ENCODE measurements at places on chromosomes 7 and 10.

- H3K36me3 ChIP-seq: no peaks in the 10 kb centered on the region
- no peaks in the 10 kb centered on the region for H3K4me1 ChIP-seq
- H3K27ac ChIP-seq: no peak overlapping the region
- no peak for DNase-seq
- H3K4me3 ChIP-seq: no peak overlapping the region
Measured at GRCh38 chr10:78170026-78170475, 136.4 kb downstream of the RPS24 start.

- peaks cover 12% of the 10 kb centered on the region for H3K36me3 ChIP-seq
- H3K4me3 ChIP-seq: peak overlapping the region; percentile 75
- peaks cover 19% of the 10 kb centered on the region for H3K4me1 ChIP-seq
- peak; percentile 80 for DNase-seq
Measured at GRCh38 chr7:155296788-155297516, 726 bp upstream of the INSIG1 start.

DNA sequence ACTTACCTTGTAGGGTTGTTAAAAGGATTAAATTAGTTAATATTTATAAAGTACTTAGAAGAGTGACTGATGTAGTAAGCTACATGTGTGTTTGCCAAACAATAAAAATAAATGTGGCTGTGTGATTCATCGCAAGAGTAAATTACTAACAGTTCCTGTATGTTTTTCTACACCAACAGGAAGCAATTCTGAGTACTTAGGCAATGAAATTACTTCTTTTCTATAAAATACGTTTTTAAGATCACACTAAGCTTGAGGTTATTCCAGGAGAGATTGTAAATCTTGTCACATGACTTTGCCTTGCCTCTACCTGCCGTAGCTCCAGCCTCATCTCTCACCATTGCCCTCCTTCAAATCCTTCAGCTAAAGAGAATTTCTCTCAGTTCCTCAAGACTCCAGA, 18.1 kb upstream of the GSTK1 start:
- peaks cover 9% of the 10 kb centered on the region for H3K4me1 ChIP-seq
- H3K27ac ChIP-seq: no peak overlapping the region
- H3K36me3 ChIP-seq: no peaks in the 10 kb centered on the region
- H3K4me3 ChIP-seq: no peak overlapping the region
- no peaks in the 10 kb centered on the region for H3K27me3 ChIP-seq
- DNase-seq: no peak

- H3K4me3 ChIP-seq: no peak overlapping the region
- no peak for DNase-seq
- H3K4me1 ChIP-seq: no peaks in the 10 kb centered on the region
Measured at GRCh38 chr10:28320799-28321198, 17.9 kb upstream of the MPP7 start.

- no peaks in the 10 kb centered on the region for H3K27me3 ChIP-seq
- H3K27ac ChIP-seq: no peak overlapping the region
- DNase-seq: no peak
- no peaks in the 10 kb centered on the region for H3K4me1 ChIP-seq
Measured at GRCh38 chr10:109961174-109962001, 38.1 kb upstream of the XPNPEP1 start.

DNA sequence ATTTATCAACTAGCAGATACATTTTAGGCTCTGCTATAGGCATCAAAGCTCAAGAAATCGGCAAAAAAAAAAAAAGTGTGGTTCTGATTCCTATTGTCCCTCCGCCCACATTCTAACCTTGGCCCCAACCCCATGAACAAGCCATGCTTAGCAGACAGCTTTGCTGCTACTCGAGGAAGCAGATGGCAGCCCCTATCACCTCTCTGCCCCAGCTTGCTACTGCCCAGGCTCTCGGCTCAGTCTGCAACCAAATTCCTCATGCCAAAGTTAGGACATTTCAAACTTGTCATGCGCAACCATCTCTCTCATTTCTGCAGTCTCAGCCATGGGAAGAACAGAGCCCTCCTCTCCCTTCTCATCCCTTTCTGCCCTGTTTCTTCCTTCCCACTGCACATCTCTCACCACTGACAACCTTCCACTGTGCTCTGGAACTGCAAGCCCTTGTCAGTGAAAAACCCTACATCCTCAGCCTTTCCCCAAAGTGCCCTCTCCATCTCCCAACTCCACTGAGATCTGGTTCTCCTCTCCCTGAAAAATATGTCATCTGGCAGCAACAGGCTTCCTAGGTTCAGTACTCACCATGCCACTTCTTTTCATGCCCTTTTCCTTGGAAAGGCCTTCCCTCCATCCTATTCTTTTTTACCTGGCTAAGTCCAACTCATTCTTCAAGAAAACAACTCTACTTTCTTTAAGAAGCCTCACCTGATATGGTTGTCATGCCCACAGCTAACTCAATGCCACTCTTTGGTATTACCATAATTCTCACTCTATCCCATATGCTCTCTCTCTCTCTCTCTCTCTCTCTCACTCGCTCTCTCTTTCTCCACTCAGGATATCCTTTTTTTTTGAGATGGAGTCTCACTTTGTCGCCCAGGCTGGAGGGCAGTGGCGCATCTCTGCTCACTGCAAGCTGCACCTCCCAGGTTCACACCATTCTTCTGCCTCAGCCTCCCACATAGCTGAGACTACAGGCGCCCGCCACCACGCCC, 60.1 kb upstream of the FHIP2A start:
- DNase-seq: no peak
- H3K4me1 ChIP-seq: peaks cover 4% of the 10 kb centered on the region
- H3K4me3 ChIP-seq: no peak overlapping the region
- no peaks in the 10 kb centered on the region for H3K36me3 ChIP-seq
- H3K27me3 ChIP-seq: no peaks in the 10 kb centered on the region

GRCh38 chr10:126135177-126135576, 238.8 kb downstream of the FANK1 start:
- DNase-seq: no peak
- no peaks in the 10 kb centered on the region for H3K4me1 ChIP-seq
- H3K36me3 ChIP-seq: no peaks in the 10 kb centered on the region
- H3K27me3 ChIP-seq: no peaks in the 10 kb centered on the region

DNA sequence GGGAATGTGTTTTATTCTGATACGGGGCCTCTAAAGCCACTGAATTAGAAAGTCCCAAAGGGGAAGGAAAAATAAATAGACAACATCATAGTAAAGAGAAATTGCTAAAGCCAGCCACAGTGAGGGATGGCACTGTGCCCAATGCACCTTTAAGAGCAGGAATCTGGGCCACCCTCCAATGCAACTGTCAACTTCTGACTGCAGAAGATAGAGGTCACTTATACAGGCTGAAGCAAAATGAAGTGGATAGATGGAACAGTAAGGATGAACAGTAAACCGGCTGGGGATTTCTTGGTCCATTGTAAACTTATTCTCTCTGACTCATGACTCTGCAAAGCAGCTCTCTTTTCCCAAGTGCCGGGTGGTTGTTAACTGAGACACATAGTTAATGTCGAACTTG, 54.0 kb upstream of the KCNIP2 start:
- no peaks in the 10 kb centered on the region for H3K27me3 ChIP-seq
- no peak overlapping the region for H3K27ac ChIP-seq
- no peak overlapping the region for H3K4me3 ChIP-seq
- H3K36me3 ChIP-seq: no peaks in the 10 kb centered on the region

- peak; percentile 68 for DNase-seq
- no peaks in the 10 kb centered on the region for H3K27me3 ChIP-seq
- H3K4me1 ChIP-seq: peaks cover 32% of the 10 kb centered on the region
- peak overlapping the region; percentile 64 for H3K27ac ChIP-seq
- H3K36me3 ChIP-seq: no peaks in the 10 kb centered on the region
Measured at GRCh38 chr7:70072220-70072619, 473.9 kb downstream of the AUTS2 start.

- H3K27me3 ChIP-seq: no peaks in the 10 kb centered on the region
- no peaks in the 10 kb centered on the region for H3K36me3 ChIP-seq
- no peak overlapping the region for H3K4me3 ChIP-seq
Measured at GRCh38 chr10:98848361-98848760, 387.3 kb downstream of the HPSE2 start.

- H3K27me3 ChIP-seq: no peaks in the 10 kb centered on the region
- H3K27ac ChIP-seq: no peak overlapping the region
- no peaks in the 10 kb centered on the region for H3K4me1 ChIP-seq
- H3K36me3 ChIP-seq: peaks cover 19% of the 10 kb centered on the region
Measured at GRCh38 chr10:131946321-131946751, 35.4 kb downstream of the BNIP3 start.

DNA sequence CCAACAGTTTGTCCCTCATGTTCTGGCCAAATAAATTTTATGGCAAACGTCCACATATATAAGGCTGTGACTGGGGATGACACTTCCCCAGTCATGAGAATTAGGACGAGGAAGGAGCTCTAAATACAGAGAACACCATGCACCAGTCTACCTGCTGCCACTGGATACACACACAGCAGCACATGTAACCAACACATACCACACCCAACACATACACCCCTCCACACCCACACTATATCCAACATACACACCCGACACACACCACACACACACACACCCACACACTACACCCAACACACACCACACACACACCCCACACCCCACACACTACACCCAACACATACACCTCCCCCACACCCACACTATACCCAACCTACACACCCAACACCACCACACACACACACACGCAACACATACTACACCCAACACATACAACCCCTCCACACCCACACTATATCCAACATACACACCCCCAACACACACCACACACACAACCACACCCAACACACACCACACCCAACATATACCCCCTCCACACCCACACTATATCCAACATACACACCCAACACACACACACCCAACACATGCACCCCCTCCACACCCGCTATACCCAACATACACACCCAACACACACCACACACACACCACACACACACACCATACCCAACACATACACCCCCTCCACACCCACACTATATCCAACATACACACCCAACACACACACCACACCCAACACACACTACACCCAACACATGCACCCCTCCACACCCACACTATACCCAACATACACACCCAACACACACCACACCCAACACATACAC, 74.1 kb downstream of the HIPK2 start:
- no peaks in the 10 kb centered on the region for H3K4me1 ChIP-seq
- H3K4me3 ChIP-seq: no peak overlapping the region
- H3K27ac ChIP-seq: no peak overlapping the region
- no peaks in the 10 kb centered on the region for H3K27me3 ChIP-seq
- H3K36me3 ChIP-seq: no peaks in the 10 kb centered on the region

- no peaks in the 10 kb centered on the region for H3K4me1 ChIP-seq
- no peak for DNase-seq
- H3K36me3 ChIP-seq: no peaks in the 10 kb centered on the region
- H3K4me3 ChIP-seq: no peak overlapping the region
- H3K27ac ChIP-seq: no peak overlapping the region
Measured at GRCh38 chr7:159211540-159212182, 67.0 kb upstream of the VIPR2 start.

DNA sequence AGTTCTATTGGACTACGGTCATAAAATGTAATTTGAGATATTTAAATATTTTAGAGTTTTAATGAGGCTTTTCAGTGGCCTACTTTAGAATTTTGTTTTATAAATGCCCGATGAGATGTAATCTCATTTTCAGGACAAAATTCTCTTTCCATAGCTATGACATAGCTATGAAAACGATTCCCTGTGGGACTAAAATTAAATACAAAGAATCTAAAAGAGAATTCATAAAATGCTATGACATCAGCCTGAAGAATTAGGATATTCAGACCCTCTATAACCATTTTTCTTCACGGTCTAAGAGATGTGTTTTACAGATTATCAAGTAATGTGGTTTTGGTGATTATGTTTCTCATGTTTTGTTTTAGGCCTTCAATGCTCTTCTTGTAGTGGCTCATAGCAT, 48.2 kb upstream of the ODAD2 start:
- no peak for DNase-seq
- no peak overlapping the region for H3K4me3 ChIP-seq
- H3K4me1 ChIP-seq: no peaks in the 10 kb centered on the region
- no peak overlapping the region for H3K27ac ChIP-seq

DNA sequence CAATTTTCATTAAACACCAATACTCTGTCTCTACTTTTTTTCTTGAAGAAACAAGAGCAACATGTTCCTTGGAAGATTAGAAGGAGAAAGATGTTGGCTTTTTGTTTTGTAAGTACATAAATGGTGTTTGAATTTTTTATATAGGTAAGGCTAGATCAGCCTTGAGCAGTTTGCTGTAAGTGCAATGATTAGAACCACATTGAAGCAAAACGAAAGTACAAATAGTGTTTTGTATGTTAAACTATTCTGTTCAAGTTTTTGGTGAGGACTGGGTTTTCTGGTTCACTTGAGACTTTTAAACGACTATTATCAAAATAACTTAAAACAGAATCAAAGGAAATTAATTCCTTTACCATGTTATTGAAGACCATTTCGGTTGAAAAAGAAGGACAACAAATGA, 162.9 kb upstream of the NRP1 start:
- H3K4me1 ChIP-seq: no peaks in the 10 kb centered on the region
- H3K4me3 ChIP-seq: no peak overlapping the region
- no peak for DNase-seq
- no peak overlapping the region for H3K27ac ChIP-seq

- H3K4me1 ChIP-seq: no peaks in the 10 kb centered on the region
- H3K27ac ChIP-seq: no peak overlapping the region
- H3K27me3 ChIP-seq: no peaks in the 10 kb centered on the region
- no peak overlapping the region for H3K4me3 ChIP-seq
- no peak for DNase-seq
Measured at GRCh38 chr7:2934211-2934731, 90.2 kb upstream of the GNA12 start.

DNA sequence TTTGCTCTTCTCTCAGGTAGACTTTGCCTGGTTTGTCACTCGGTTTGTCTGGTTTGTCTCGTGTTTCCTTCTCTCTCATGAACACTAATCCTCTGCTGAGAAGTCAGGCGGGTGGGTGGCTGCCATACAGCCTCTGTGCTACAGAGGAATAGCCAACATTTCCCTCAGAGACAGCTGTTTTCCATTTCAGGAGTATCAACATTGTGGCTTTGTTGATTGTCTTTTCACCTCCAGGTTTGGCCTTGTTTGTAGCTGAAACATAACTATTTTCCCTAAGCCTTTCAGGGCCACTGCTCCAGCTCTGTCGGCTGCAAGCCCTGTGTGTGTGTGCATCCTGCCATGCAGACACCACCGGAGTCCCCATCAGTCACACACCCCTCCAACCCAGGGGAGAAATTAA, 122.8 kb downstream of the BAMBI start:
- no peaks in the 10 kb centered on the region for H3K4me1 ChIP-seq
- H3K4me3 ChIP-seq: no peak overlapping the region
- DNase-seq: no peak
- no peaks in the 10 kb centered on the region for H3K36me3 ChIP-seq

- H3K4me3 ChIP-seq: no peak overlapping the region
- no peaks in the 10 kb centered on the region for H3K27me3 ChIP-seq
- no peaks in the 10 kb centered on the region for H3K36me3 ChIP-seq
- no peaks in the 10 kb centered on the region for H3K4me1 ChIP-seq
- no peak for DNase-seq
Measured at GRCh38 chr10:122308417-122309141, 37.5 kb downstream of the BTBD16 start.
